ENCODE measurements at places on chromosomes 7 and 10.

- no peak for ATAC-seq
These were observed 22.2 kb downstream of the PSPH start for GRCh38 chr7:56028942-56029630.

- ATAC-seq: no peak
These were observed 62.0 kb downstream of the AKR1D1 start for GRCh38 chr7:138138244-138138643.

- peak; percentile 93 for ATAC-seq
These were observed 128.4 kb downstream of the BICC1 start for GRCh38 chr10:58641095-58641531.

GRCh38 chr10:37765216-37765615 lies 92.2 kb downstream of the ZNF248 start:
- no peak for ATAC-seq

DNA sequence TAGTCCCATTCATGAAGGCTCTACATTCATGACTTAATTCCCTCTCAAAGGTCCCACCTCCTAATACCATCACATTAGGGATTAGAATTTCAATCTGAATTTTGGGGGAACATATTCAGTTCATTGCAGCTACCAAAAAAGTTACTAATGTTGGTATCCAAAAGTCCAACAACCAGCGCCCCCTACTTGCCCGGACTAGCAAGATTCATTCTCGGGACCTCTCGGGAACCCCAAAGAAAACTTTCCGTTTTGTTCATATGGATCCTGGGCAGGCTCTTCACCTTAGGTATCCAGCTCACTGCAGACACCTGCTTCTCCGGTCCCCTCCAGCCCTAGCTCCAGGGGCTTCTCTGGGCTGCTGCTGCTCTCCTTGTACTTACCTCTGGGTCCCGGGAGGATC lies 8.9 kb upstream of the GRK5 start:
- ATAC-seq: peak; percentile 31

- ATAC-seq: no peak
These were observed 155.3 kb upstream of the COBL start for GRCh38 chr7:51471981-51472296.

GRCh38 chr10:94496010-94496409 lies 49.6 kb upstream of the HELLS start:
- peak; percentile 79 for ATAC-seq

- ATAC-seq: peak; percentile 90
These were observed 124.4 kb downstream of the TACC2 start for GRCh38 chr10:122113161-122113944.

DNA sequence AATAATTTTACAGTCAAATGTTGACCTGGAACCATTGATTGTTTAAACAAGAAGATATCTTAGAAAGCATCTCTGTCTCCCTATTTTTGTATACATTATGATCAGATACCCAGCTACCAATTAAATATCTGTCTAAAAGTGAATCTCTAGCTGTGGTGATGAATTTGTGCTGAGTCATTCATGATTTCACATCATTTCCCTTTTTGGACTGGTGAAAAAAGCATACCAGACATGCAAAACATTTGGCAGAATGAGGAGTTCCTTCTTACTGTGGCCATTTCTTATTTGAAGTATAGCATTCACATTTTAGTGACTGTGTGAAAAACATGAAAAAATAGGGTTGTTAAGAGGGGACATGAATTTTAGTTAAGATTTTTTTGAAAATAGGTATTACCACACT lies 98.0 kb upstream of the GATA3 start:
- peak; percentile 54 for ATAC-seq

GRCh38 chr10:90958781-90959180 lies 37.9 kb upstream of the ANKRD1 start:
- ATAC-seq: no peak

- no peak for ATAC-seq
These were observed 166.0 kb upstream of the ZMIZ1 start for GRCh38 chr10:78902815-78903214.

DNA sequence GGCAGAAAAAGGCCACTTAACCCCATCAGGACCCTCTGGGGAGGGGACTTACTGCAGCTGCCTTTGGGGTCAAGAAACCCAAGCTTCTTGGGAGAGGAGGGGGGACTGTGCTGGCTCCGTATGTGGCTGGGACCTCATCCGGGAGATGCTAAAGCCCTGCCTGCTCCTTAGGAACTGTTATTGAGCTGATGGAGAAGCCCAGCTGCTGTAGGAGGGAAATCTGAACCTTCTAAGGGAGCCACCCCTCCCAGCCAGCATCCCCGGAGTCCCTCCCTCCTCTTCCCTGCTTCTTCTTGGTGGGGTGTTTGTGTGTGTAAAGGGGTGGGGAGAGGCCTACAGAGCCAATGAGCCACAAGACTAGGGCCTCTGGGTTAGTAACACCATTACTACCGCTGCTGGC lies 8.2 kb downstream of the KCNIP2 start:
- ATAC-seq: no peak

- no peak for ATAC-seq
These were observed 6.2 kb upstream of the ZAN start for GRCh38 chr7:100726996-100727761.

- ATAC-seq: no peak
These were observed 535.5 kb downstream of the GPAM start for GRCh38 chr10:111648046-111648445.

DNA sequence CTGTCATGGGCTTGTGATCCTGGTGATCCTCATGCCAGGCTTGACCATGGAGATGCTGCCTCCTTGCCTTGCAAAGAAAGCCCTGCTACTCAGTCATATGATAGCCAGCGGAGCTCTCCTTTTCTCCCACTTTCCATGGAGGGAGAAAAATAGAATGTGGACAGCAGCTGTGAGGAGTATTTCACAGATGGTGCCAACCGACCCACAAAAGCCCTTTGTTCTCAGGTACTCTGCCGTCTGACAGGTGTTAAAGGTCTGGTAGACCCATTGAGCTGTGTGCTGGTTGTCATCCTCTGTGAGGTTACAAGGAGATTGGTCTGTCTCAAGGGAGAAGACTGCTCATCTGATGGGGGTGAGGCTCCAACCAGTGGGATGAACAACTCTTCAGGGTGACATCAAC lies 29.5 kb upstream of the COBL start:
- ATAC-seq: no peak

DNA sequence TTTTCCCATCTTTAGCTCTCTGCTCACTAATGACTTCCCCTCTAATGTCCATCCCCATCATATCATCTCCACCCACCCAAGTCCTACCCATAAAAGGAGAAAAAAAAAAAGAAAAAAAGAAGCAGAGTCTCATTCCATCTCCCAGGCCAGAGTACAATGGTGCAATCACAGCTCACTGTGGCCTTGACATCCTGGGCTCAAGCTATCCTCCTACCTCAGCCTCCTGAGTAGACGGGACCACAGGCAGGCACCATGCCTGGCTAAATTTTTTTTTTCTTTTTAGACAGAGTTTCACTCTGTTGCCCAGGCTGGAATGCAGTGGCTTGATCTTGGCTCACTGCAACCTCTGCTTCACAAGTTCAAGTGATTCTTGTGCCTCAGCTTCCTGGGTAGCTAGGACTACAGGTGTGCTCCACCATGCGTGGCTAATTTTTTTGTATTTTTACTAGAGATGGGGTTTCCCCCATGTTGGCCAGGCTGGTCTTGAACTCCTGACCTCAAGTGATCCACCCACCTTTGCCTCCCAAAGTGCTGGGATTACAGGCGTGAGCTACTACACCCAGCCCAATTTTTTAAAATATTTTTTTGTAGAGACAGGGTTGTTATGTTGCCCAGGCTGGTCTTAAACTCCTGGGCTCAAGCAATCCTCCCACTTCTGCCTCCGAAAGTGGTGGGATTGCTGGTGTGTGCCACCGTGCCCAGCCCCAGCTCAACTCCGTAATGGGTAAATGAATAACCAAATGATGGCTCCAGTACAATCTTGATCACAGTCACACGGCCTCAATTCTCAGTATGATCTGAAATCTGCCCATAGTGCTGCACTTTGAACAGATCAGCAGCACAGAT lies 24.6 kb upstream of the SGMS1 start:
- no peak for ATAC-seq

- ATAC-seq: no peak
These were observed 249.5 kb downstream of the ZMYND11 start for GRCh38 chr10:384538-385305.

DNA sequence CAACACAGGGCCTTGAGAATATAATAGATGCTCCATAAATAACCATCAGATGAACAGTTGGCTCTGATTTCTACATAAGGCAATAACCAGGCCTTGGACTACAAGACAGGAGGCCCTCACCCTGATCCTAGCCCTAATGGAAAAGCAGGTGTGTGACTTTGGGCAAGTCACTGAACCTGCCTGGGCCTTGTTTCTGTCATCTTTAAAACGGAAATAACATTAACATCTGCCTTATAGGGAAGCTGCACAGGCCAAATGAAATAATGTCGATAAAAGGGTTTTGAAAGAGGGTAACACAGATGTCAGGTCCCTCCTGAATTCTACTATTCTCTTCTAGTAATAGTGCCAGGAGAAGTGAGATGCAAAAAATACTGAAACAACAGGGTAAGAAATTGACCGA lies 20.7 kb downstream of the PIK3AP1 start:
- no peak for ATAC-seq

DNA sequence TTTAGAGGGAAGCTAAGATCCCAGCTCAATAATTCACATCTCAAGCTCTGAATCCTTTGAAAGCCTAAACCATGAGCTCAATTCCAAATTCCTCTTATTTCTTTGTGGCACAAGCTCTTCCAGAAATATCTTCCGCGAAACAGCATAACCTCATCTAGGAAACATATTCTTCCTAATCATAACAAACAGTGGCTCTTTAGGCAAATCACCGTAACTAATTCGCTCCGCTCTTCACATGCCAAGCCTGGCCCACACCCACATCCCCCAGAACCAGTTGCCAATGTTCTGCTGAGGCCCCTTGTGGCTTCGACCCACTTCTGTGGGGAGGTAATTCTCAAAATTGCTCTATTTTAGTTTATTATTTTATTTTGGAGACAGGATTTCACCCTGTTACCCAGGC lies 19.2 kb downstream of the GAD2 start:
- ATAC-seq: no peak

- ATAC-seq: no peak
These were observed 230.7 kb downstream of the VTI1A start for GRCh38 chr10:112677689-112678088.

DNA sequence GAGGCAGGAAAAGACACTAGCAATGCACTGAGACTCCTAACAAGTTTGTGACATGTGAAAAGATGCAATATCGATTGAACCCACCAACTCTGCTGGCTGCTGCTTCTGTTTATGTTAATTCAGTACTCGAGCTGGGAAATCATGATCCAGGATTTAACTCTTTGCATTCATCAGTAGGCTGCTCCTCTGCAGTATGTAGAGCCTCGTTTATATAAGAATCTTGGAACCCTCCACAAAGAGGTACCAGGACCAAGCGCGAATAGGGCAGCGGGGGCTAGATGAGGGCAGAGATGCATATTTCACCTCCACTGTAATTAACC lies 7.8 kb downstream of the PRKAG2 start:
- ATAC-seq: no peak

DNA sequence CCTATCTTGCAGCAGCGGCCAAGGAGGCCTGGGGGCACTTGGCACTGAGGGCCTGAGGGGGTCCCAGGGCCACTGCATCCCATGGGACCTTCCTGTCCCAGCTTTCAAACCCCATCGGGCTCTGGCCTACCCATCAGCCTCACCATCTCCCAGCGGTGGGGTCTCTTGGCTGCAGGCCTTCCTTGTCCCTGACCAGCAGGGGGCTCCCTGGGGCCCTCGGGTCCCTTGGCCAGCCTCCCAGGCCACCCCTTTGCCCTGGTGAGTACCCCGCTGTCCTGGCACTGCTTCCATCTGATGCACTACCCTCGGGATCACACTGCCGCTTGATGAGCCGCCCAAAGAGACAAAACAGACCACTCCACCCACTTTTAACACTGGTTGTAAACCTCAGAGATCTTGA lies 43.5 kb downstream of the YKT6 start:
- 0 out of 3 replicates have a peak, but pooled peaks have one; percentile 8 for ATAC-seq

- no peak for ATAC-seq
These were observed 4.9 kb upstream of the MTPN start for GRCh38 chr7:135981958-135982646.

GRCh38 chr10:23523251-23523650 lies 84.4 kb downstream of the OTUD1 start:
- no peak for ATAC-seq

- peak; percentile 59 for ATAC-seq
These were observed 11.6 kb downstream of the DDX56 start for GRCh38 chr7:44561962-44562621.

- no peak for ATAC-seq
These were observed 88.6 kb downstream of the ATXN7L1 start for GRCh38 chr7:105787793-105788192.

Measured in SK-N-SH treated with all-trans-retinoic acid at 6 μM for 48 hours (cell line).